ENCODE measurements at places on chromosomes 13 and 19.

DNA sequence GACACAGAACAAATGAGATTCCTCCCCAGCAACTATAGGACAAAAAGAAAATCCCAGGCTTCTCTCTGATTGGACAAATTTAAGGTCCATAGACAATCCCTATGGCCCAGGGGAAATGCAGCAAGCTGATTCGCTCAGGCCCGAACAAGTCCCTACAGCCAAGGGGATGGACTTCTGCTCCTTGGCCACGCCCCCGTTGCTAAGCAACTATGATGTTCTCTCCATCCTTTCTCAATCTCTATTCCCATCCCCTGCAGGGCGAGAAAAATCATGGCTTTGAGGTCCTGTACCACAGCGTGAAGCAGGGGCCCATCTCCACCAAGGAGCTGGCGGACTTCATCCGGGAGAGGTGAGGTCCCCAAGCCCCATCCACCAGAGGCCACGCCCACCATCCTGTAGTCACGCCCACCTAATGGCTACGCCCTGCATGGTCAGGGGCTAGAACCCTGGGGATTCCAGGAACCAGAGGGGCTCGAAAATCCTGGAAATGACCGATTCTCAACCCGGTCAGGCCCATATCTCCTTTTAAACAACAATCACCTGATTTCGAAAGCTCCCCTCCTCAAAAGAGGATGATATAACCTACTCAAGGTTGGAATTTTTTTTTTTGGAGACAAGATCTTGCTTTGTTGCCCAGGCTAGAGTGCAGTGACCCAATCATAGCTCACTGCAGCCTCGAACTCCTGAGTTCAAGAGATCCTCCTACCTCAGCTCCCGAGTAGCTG is 11.4 kb downstream of the FCHO1 start:
- DNase-seq = no peak

DNA sequence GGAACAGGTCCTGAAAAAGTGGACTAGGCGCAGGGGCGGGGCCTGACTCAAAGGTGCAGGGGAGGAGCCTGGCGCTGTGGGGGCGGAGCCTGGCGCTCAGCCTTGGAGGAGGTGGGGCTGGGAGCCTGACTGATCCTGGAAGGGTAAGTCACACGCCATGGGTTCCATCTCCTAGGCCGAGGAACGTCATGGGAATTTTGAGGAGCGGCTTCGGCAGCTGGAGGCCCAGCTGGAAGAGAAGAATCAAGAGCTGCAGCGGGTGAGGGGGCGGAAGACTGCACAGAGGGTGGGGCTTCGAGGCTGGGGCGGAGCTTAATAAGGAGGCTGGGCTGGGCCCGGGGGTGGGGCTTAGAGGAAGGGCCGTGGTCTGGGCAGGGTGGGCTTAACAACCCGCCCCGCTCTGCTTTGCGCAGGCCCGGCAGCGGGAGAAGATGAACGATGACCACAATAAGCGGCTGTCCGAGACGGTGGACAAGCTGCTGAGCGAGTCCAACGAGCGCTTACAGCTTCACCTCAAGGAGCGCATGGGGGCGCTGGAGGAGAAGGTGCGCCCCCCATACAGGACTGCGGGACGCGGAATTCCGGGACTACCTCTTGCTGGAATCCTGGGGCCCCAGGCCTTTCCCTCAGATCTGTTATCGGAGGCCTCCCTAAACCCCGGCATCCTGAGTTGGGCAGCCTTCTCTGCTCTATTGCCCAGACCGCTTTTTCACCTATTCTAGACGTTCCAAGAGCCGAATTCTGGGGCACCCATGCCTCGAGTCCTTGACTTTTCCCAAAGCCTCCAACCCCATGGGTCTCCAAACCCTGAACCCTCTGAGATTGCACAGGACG is 14.5 kb downstream of the PPFIA3 start:
- DNase-seq = no peak

GRCh38 chr13:93614776-93615175 is 388.2 kb downstream of the GPC6 start:
- DNase-seq = no peak

DNA sequence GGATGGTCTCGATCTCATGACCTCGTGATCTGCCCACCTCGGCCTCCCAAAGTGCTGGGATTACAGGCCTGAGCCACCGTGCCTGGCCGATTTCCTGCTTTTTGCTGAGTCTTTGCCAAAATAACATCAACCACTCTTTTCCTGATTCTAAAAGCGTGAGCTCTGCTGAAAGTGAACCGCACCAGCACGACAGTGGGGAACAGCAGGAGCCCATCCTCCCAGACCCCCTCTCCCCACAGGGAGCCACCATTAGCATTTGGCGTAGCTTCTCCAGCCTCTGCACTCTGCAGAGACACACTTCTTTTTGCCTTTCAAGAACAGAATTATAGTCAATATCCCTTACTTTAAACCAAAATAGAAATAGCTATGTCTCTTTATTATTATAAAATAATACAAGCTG is 41.3 kb downstream of the MYH14 start:
- no peak for DNase-seq

DNA sequence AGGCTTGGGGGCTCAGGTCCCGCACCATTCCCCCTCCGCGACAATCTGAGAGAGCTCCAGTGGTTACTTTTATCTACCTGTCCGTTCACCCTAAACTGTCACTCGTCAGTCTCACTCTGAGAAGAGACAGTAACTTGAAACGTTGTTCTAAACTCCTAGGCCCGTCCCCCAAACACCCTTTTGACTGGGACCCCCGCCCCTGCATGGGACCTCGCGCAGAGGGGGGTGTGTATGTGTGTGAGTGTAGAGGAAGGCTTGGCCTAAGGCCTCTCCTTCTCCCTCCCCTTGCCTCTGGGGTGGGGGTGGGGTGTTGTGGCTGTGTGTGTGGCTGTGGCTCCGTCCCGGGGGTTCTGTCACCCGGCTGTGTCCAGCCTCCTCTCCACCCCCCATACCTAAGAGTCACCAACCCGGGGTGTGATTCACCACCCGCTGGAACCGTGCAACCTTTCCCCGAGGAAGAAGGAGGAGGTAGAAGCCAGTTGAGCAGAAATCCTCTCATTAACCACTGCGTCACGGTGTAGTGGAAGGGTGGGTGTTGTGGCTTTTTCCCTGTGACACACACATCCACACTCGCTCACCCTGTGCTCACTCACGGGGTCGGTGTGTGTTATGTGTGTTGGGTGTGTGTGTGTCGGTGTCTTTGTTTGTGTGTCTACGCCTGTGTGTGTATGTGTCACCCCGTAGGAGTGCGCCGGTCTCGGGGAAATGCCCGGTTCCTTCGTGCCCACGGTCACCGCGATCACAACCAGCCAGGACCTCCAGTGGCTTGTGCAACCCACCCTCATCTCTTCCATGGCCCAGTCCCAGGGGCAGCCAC is 2.4 kb downstream of the FOSB start:
- peak; percentile 84 for DNase-seq

- DNase-seq = no peak
Measured at GRCh38 chr13:42334329-42334706, 62.4 kb downstream of the AKAP11 start.

DNA sequence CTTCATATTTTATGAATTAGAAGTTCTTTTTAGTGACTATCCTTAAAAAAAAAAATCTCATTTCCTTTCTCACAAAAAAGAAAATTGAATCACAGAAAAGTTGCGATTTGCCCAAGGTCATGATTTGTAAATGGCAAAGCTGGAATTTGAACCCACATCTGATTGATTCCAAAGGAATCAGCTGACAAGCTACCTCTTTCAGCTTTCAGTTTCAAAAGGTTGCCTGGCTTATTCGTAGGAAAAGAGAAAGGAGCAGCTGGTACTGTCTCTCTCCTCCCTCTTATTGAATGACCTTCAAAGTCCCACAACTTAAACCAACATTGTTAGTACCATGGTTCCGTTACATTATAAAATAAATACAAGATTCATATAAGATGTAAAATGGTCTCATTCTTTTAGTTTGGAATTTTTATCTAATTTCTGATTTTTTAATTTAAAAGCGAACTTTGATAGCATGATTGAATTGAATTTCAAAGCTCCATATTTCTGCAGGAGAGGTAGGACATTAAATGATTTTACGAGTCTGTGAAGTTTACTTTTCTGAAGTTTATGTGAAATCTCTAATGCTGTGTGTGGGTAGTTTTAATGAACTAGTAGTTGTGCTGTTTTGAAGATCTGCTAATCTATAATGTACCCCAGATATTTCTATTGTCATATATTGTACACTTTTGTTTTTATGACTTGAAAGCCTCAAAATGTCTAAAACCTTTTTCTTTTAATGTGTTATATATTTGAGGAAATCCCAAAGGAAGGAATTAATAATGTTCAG is 18.5 kb upstream of the KCTD4 start:
- DNase-seq = no peak

GRCh38 chr13:33606692-33607091 is 211.3 kb upstream of the RFC3 start:
- no peak for DNase-seq

DNA sequence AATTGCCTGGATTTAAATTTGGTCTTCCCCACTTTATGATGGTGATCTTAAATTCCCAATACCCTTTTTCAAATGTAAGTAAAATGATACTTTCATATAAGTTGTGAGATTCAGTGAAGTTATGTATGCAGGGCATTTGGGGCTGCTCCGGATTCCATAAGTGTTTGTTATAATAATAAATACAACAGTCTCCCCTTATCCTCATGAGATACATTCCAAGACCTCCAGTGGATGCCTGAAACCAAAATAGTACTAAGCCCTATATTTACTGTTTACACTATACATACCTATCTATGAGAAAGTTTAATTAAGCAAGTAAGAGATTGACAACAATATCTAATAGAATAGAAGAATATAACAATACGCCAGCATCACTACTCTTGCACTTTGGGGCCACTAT is 2237.8 kb downstream of the PCDH9 start:
- no peak for DNase-seq

All from coronary artery (tissue), 2 donors.